ENCODE measurements at places on chromosomes 1 and 21. TPM values are rescaled to one million over a fixed set of nuclear protein-coding genes. Genes with fewer than 3 reads are reported as not detected.

MTMR11 gene
- total RNA-seq = 6.9 TPM

LPAR3 gene
- 0.60 TPM for total RNA-seq

PRR9 gene
- total RNA-seq = not detected

KDF1 gene
- 1.7 TPM for total RNA-seq

AVPR1B gene
- not detected for total RNA-seq

- no peak for DNase-seq
Measured at GRCh38 chr1:157948312-157949073, 45.0 kb upstream of the KIRREL1 start.

DNA sequence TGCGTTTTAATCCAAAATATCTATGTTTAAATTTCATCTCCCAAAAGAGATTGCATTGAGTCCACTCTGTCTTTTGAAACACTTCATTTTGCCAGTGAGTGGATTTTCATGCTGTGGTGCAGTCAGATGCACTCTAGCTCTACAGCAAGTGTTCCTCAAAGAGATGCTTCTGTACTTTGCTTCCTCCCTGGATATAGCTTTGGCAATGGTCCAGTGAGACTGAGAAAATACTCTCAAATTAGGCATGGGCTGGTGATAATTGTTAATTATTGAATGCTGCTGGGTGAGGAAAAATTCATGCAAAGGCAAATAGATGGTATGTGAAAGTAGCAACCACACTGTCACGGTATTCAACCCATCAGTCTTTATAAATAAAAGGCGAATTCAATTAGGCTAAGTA, 396.9 kb downstream of the ADGRL2 start:
- no peak for DNase-seq

- DNase-seq = no peak
Measured at GRCh38 chr1:40042341-40042740, 1.8 kb downstream of the CAP1 start.
